GM23248 (cell line): ENCODE measurements at places on chromosomes 4 and X.

GRCh38 chr4:108144451-108144850, 24.3 kb downstream of the LEF1 start:
- no peak overlapping the region for H3K27ac ChIP-seq
- H3K4me1 ChIP-seq = no peaks in the 10 kb centered on the region
- H3K4me3 ChIP-seq = no peak overlapping the region
- no peak for DNase-seq
- H3K27me3 ChIP-seq = peaks cover 41% of the 10 kb centered on the region

DNA sequence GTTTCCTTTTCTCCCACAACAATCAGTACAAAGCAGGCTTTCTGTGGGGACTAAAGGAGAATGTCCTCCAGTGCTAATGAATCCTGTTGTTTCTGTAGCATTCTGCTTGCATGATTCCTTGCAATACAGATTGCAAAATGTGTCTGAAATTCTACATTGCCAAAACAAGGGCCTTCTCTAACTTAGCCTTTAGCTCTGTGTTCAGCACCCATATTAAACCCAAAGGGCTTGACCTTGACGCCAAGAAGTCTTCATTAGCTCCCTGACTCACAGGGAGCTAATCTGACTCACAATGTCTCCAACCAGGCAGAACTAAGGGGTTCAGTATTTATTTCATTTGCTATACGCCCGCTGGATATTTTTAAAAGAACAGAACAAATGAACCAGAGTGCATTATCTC, 241.4 kb upstream of the CLNK start:
- H3K27ac ChIP-seq = no peak overlapping the region
- DNase-seq = peak; percentile 46
- H3K27me3 ChIP-seq = no peaks in the 10 kb centered on the region

DNA sequence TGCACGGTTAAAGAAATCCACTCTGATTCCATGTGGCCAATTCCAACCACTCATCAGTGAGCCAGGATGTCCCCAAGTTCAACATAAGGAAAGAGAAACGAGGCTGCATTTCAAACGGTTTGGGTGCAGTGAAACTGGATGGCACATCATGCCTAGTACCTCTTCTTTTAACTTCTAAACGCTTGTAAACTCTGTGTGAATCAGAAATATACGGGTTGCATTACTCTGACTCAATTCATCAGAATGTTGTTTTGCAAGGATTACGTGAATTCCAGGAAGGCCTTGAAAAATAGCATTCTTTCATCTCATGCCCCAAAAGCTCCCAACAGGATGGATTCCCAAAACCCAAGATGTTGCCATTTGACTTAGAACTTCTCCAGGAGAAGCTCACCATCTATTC, 270.4 kb downstream of the LDB2 start:
- H3K36me3 ChIP-seq = no peaks in the 10 kb centered on the region
- H3K4me1 ChIP-seq = peaks cover 28% of the 10 kb centered on the region
- DNase-seq = peak; percentile 90
- H3K27ac ChIP-seq = peak overlapping the region; percentile 95
- peak overlapping the region; percentile 43 for H3K4me3 ChIP-seq
- no peaks in the 10 kb centered on the region for H3K27me3 ChIP-seq

- DNase-seq = no peak
- no peaks in the 10 kb centered on the region for H3K4me1 ChIP-seq
- 0 out of 2 replicates have a peak, but pooled peaks cover 9% of the 10 kb centered on the region for H3K27me3 ChIP-seq
- H3K36me3 ChIP-seq = no peaks in the 10 kb centered on the region
- no peak overlapping the region for H3K4me3 ChIP-seq
- no peak overlapping the region for H3K27ac ChIP-seq
Observed at GRCh38 chr4:42361456-42361855, 35.8 kb upstream of the SHISA3 start.

- no peaks in the 10 kb centered on the region for H3K27me3 ChIP-seq
- no peak overlapping the region for H3K4me3 ChIP-seq
- 0 out of 2 replicates have a peak, but pooled peaks cover 3% of the 10 kb centered on the region for H3K36me3 ChIP-seq
- no peaks in the 10 kb centered on the region for H3K4me1 ChIP-seq
- no peak for DNase-seq
- H3K27ac ChIP-seq = no peak overlapping the region
Observed at GRCh38 chr4:88275949-88276515, 8.3 kb downstream of the PPM1K start.

DNA sequence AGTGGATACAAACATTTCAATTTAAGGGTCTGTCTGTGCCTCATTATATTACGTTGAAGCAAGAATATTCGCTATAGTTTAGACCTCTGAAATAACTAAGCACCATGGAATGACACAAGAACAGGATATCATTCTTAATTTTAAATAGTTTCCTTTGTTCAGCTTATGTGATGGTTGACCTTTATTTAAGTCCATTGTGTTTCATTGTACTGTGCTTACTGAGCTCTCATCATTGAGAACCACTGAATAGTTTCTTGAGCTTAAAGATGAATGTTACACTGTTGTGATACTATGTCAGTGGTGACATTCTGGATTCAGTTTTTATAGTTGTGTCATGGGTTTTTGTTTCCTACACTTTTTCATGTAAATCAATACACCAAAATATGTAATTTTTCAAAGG, 239.3 kb downstream of the RPA4 start:
- H3K4me1 ChIP-seq = peaks cover 8% of the 10 kb centered on the region; the same call in 1 of the 2 replicates
- no peaks in the 10 kb centered on the region for H3K27me3 ChIP-seq
- no peak overlapping the region for H3K4me3 ChIP-seq
- no peaks in the 10 kb centered on the region for H3K36me3 ChIP-seq
- no peak for DNase-seq

DNA sequence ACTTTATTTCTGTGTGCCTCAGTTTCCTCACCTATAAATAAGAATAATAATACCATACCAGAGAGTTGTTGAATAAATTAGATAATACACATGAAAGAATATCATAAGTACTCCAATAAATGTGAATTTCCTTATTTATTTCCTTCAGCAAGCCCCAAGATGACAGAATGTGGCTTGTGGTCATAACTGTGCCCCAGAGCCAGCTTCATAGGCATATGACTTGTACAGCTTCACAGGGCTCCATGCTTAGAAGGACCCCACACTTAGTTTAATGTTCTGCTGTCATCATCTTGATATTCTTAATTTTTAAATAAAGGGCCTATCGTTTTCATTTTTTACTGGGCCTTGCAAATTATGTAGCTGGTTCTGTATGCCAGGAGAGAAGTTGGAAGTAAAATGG, 25.3 kb downstream of the VSIG4 start:
- no peaks in the 10 kb centered on the region for H3K27me3 ChIP-seq
- no peak overlapping the region for H3K27ac ChIP-seq
- no peaks in the 10 kb centered on the region for H3K36me3 ChIP-seq
- H3K4me3 ChIP-seq = no peak overlapping the region
